ENCODE measurements at places on chromosomes 4 and X.

- no peak for DNase-seq
These were observed 32.0 kb downstream of the SPARCL1 start for GRCh38 chr4:87497159-87497558.

DNA sequence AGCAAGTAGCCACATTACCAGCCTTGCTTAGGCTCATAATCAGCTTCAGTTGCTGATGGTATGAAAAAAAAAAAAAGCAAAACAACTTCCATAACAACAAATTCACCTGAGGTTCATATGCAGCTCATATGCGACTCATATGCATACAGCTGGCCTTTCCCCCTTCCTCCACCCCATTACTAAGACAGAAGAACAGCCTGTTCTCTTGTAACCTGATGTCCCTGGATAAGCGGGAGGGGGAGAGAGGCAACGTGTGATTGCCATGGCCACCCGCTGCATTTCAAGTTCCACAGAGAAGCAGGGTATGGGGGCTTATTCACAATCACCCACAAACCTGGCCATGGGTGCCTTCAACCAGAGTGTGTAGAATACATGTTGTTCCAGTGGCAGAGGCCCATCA is 95.1 kb upstream of the DGKK start:
- DNase-seq: no peak

DNA sequence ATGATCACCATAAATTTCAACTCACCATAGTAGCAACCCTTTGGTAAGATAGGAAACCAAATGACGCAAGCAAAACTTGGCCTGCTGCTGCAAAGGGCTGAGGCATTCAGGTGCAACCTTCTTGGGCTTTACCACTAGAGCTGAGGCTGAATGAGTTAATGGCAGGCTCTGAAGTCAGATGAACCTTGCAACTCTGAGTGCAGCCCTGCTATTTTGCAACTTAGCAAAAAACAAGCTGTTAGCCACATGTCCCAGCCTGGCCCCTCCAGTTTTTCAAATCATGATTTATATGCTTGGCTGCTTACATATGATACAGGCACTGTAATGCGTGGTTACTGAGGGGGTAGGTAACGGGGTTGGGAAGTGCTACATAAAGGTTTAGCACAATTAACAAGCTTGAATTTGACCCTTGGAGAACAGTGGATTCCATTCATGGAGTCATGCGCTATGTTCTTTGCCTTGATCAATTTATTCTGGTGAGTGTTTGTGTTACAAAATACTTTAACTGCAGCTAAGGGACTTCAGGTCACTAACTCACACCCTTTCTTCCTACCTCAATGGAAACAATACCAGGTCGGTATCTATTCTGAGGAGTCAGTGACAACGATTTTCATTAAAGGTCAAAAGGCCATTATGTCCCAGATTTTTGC is 80.5 kb upstream of the PPARGC1A start:
- DNase-seq: no peak

GRCh38 chr4:5158825-5159224 is 107.5 kb downstream of the STK32B start:
- DNase-seq: no peak

GRCh38 chr4:112765317-112765974 is 128.5 kb downstream of the LARP7 start:
- DNase-seq: no peak

DNA sequence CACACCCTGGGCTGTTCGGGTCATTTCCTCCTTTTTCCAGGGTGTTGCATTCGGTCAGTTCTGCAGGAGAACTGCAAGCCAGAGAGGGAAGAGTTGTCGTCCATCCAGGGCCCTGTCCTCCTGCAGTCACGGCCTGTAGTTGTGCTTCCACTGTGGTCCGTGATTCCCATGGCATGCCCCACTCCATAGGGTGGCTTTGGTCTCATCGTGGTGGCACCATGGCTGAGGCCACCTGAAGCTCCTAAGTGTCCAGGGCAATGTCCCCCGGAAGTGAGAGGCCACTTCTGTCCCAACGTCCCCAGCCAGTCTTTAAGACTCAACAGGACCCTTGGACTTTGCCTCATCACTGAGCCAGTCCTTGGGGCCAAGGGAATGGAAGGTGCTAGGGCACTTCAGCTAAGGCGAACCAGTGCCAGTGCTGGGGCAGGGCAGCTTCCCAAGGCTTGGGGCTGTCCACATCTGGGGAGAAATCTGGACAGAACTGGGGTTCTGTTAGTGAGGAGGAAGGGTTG is 83.7 kb downstream of the HTRA3 start:
- no peak for DNase-seq

- DNase-seq: no peak
These were observed 9.9 kb upstream of the CLTRN start for GRCh38 chrX:15674514-15674840.

GRCh38 chr4:122576261-122577188 is 44.3 kb downstream of the IL21 start:
- no peak for DNase-seq

DNA sequence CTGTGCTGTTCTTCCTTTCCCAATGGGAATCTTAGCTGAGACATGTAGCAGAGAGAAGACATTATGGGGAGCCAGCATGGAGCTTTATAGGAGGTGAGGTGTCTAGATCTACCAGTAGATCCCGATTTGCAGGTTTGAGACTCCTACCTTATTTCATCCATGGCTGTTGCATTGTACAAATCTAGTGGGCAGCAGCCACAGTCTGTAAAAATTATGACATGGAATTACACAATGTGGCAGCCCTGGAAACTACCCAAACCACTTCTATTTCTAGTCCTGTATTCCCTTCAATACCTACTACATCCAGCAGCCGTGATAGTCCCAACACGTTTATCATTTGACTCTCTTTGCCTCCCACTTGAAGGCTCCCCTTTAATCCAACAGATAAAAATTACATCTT is 8.1 kb downstream of the ATP7A start:
- no peak for DNase-seq

GRCh38 chr4:187414716-187415115 is 580.9 kb upstream of the ZFP42 start:
- DNase-seq: no peak

GRCh38 chrX:142831961-142832530 is 193.7 kb upstream of the SPANXN4 start:
- DNase-seq: no peak

GRCh38 chrX:154441984-154442707 is 1.8 kb upstream of the FAM50A start:
- no peak for DNase-seq

- DNase-seq: no peak
These were observed 83.5 kb upstream of the AFF2 start for GRCh38 chrX:148416931-148417330.

DNA sequence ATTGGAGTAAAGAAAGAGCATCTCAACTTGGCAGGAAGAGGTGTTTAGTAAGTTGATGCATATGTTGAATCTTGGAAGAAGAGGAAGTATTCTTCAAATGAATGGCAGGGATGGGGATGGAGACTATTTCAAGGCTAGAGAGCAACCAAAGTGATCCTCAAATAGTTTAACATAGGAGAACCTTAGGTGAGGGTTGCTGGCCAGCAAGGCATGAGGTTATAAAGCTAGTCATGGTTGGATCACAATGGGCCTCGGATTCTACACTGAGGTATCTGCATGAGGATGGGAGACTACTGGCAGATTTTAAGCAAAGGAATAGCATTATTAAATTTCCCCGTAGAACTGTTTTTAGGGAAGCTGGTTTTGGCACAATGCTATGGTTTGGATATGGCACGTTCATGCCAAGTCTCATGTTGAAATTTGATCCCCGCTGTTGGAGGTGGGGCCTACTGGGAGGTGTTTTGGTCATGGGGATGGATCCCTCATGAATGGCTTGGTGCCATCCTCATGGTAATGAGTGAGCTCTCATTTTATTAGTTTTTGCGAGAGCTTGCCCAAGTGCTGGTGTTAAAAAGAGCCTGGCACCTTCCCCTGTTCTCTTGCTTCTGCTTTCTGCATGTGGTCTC is 41.9 kb upstream of the ETNPPL start:
- no peak for DNase-seq

DNA sequence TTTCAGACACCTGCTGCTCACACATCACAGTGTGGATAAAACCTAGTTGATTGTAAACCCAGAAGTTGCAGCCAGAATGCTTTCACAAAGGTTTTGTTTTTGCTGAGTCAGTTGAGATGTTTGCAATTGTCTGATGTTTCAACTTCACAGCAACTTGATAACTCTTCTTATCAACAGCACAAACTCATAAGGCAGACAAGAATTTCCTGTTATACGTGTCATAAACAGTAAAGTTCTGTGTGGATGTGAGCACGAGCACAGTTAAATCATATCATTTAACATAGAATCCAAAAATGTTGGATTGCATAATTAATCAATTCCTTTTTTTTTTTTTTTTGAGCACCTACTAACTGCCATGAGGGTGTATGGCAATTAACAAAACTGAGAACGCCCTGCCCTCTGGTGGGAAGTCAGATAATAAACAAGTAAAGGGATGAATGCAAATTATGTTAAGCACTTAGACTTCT is 512.2 kb downstream of the PDHA2 start:
- no peak for DNase-seq

DNA sequence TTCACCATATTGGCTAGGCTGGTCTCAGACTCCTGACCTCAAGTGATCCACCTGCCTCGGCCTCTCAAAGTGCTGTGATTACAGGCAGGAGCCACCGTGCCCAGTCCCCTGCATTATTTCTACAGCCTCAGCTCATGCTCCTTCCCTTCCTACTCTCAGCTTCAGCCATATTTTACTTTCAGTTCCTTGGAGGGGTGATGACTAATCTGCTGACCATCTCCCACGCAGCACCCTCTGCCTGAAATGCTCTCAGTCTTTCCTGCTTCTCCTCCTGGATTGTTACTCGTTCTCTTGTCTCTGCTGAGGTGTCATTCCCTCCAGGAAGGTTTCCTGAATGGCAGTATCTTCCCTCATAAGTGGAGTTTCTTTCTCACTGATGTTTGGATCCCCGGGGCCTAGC is 63.3 kb downstream of the MOSPD2 start:
- DNase-seq: no peak

DNA sequence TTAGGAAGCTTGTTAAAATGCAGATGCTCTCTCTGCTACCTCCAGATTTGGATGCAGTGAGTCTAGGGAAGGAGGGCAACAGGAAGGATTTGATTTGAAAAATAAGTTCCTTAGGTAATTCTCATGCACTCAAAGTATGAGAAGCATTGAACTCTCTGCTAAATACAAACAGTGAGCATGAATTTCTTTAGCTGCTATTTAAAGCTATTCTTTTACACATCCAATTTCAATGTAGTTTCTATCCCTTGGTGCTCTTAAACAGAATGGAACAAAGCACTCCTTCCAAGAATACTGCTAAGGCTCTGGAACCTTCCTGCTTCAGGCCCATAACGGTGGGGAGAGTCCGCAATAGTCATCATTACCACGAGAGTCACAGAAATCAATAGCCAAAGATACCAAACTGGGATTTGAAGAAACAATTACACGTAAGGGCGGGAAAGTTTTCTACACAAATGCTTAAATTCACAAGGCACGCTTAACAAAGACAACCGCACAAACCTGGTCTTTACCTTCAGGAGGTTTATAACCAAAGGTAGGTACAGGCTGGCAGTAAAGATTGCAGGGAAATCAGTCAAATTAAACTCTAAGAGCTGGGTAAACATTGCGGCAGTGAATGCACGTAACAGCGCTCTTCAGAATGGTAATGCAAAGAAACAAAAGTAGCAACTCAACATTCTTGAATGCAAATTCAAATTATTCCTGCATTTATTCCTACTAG is 123.2 kb upstream of the NAP1L5 start:
- DNase-seq: no peak

GRCh38 chr4:147610686-147611085 is 6.5 kb upstream of the TMEM184C start:
- no peak for DNase-seq

- DNase-seq: no peak
These were observed 99.7 kb downstream of the TLL1 start for GRCh38 chr4:165972747-165973146.

GRCh38 chr4:25879991-25880651 is 17.3 kb upstream of the SEL1L3 start:
- DNase-seq: no peak

- no peak for DNase-seq
These were observed 1.6 kb upstream of the GRIPAP1 start for GRCh38 chrX:49003696-49004095.

DNA sequence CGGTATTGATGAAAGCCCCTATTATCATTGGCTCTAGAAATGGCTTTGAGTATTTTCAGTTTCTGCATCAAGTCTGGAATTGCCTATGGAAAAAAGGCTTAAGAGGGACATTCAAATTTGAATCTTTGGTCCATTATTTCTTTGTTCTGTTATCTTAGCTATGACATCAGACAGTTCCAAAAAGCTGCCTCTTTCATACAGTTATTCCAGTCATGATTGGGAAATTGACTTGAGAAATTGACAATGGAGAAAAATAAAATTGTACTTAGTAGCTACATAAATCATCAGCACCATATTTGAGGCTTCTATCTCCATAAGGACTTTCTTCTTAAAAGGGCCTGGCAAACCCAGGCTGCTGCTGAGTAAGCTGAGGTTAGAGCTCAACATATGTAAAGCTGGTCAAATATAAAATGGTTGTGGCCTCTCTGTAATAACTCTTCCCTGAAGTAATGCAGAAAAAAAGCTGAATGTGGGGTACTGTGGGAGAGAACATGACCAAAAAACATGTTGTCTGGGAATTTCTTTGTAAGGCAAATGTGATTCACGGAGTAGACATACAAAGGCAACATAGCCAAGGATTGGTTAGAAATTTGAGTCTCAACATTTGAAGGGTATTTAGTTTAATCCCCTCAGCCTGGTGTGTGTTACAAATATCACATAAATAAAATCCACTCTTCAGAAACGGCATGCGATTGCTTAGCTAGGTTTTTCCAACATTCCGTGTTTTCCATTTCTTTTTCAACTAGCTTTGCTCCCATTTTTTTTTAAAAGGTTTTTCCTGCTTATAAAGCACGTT is 100.9 kb downstream of the LNX1 start:
- DNase-seq: no peak

GRCh38 chr4:71187404-71188155 is 151.2 kb upstream of the SLC4A4 start:
- DNase-seq: no peak

- no peak for DNase-seq
These were observed 680.4 kb downstream of the DMD start for GRCh38 chrX:32530802-32531403.

DNA sequence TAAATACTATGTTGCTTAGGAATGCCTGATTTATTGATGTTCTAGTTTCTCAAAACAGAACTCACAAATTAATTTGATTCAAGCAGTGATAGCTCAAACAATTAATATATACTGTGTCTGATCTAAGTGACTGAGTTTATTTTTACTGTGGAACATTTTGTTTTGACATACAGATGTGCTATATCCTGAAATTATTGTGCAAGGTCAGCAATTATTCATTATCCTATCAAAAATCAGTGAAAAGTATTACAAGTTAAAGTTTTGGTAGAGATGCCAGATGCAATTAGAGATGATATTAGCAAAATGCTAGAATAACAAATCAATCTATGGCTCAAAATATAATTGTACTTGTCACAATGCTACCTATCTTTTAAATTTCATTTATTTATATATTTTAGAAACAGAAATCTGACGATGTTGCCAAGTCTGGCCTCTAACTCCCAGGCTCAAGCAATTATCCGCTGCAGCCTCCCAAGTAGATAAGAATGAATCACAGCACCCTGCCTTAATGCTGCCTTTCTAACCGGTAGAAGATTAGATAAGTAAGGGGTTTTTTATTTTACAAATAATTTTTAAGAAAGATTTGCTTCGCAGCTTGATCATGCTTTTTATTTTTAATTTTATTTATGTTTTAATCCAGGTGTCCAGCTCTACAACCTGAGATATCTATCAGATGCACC is 825.5 kb upstream of the NDST4 start:
- no peak for DNase-seq

- no peak for DNase-seq
These were observed 60.8 kb upstream of the ESX1 start for GRCh38 chrX:104315555-104315954.

GRCh38 chrX:111652719-111653118 is 28.3 kb upstream of the ALG13 start:
- no peak for DNase-seq
